Stimulated activated CD4-positive, alpha-beta T cell treated with anti-CD3 and anti-CD28 coated beads, TNF-alpha, amount 100 ng/mL, for 24 hours (primary cell): ENCODE measurements at places on chromosomes 1 and 21.

DNA sequence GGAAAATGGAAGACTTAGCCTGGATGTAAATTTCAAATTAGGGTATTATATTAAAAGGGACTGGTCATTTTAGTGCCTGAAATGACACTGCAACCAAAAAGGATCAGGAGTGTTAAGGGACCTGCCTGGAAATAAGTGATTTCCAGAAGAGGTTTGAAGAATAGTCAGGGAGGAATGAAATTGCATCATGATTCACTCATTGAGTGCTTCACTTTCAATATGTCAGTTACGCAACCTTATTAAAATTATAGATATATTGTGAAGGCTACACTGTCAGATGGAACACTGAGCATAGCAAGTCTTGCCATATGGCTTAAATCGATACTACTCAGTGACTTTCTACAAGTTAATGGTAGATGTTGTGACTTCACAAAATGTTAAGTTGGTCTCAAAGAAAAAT, 275.2 kb upstream of the DPYD start:
- no peak for DNase-seq

GRCh38 chr1:174954073-174954460, 45.7 kb upstream of the CACYBP start:
- DNase-seq, result no peak

DNA sequence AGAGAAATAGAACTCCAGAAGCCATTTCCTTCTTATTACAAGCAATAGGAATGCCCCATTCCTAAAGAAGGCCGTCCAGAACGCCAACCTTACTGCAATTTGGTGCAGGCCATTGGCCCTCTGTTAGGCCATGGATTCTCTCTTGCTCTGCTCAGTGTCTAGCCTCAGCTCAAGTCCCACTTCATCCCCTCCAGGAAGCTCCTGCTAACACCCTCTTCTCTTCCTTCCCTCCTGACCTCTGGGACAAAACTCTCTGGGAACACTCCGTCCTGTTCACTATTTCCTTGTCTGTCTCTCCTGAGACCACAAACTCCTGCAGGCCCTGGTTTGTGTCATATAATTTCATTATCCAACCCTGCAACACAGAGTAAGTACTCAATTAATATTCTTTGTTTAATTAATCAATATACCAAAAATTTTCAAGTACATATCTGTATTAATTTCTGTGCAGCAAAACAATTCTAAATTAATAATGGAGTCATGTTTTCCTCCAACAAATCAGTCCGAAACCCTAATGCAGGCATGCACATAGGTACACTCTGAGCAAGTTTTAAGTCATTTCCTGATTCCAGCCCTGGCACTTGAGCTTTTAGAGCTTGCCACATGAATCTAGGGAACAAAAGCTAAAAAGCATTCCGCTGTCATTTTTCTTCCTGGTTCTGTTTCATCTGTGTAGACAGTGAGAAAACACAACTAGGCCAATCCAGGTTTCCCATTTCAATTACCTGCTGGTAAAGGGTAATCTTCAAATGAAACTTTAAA, 245.3 kb downstream of the SETD4 start:
- no peak for DNase-seq

- DNase-seq, result no peak
Observed at GRCh38 chr21:36980280-36981048, 14.0 kb upstream of the HLCS start.

- no peak for DNase-seq
Observed at GRCh38 chr1:37919277-37919676, 27.6 kb downstream of the INPP5B start.

- no peak for DNase-seq
Observed at GRCh38 chr1:236465959-236466303, 57.9 kb upstream of the LGALS8 start.

- DNase-seq, result no peak
Observed at GRCh38 chr1:9225411-9225785, 9.2 kb upstream of the H6PD start.

DNA sequence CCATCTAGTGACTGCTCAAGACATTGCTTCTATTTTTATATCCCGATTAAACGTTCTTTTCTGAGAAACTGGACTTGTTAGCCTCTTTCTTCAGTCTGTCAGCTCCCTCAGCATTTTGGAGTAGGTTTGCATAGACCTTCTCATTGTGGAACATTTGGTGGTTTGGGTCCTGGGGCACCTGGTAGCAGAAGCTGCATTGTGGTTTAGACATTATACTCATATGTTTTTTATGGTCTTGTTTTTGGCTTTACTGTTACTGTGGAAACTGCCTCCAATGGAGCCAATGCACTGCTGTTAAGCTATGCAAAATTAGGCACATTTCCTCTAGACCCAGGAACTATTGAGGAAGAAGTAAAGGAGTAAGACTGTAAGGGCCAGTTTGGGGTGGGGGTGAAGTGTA, 36.7 kb upstream of the LRRC8B start:
- peak; percentile 11 for DNase-seq

DNA sequence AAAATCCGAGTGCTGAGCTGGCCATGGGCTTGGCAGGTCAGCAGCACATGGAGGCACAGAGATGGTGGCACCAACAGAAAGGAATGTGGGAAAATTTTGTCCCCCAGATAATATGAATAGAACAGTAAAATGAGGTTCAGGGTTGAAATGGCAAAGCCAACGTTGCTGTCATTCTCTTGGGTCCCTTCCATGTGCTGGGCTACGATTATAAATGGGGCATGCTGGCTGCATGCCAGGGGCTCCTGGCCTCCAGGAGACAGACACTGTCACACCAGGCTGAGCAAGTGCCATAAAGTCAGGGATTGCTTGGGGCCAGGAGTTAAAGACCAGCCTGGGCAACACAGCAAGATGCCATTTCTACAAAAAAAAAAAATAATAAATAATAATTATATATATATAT, 77.1 kb downstream of the TOMM20 start:
- no peak for DNase-seq

DNA sequence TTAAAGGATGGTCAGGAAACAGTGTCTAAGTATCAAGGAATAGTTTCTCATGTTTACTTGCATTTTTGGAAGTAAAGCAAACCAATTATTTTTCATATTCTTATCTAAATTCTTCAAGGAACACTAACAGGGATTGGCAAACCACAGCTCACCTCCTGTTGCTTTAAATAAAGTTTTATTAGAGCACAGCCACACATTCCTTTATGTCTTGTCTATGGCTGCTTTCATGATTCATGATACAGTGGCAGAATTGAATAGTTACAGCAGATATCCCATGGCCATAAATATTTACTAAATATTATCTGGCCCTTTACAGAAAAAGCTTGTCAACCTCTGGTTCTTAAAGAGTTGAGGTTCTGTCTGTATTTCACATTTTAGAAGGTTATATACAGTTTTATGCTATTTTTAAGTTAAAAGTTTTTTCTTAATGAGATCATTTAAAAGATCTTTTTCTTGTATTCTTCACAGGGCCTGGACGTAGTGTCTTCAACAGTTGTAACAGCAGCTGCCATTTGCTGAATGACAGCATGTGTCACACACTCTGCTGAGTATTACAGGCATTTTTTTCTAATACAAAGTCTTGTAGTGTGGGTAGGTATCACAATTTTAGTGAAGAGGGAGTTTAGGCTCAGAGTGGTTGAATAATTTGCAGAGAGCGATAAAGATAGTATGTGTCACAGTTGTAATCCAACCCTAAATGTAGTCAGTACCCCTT, 2.6 kb downstream of the ZNF691 start:
- DNase-seq, result no peak

DNA sequence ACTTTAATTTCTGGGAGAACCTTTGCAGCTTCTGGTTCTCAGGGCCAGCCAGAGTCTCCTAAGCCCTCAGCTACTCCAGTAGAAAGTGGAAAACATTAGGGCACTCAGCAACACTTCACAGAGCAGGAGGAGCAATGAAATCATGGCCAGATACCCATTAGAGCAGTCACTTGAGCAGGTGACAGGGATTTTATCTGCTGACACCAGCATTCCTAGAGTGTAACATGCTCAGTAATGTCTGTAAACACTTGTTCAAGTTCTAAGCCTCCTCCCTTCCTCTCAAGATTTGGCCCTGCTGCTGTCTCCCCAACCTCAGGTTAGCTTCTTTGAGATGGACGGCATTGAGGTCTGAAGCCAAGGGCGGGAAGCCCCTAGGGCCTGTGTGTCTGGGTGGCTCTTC, 218.0 kb downstream of the GRIK3 start:
- DNase-seq, result no peak
